ENCODE measurements at places on chromosomes 3 and 15. TPM values are rescaled to one million over a fixed set of nuclear protein-coding genes. Genes with fewer than 3 reads are reported as not detected.

Gene CADPS
- polyA plus RNA-seq, result 4.1 TPM

Gene ANKRD34C
- polyA plus RNA-seq, result not detected

Gene COL6A5
- polyA plus RNA-seq, result 1.7 TPM

Gene AQP9
- 0.61 TPM for polyA plus RNA-seq

Gene SLC22A14
- polyA plus RNA-seq, result 0.08 TPM

Gene PAQR5
- polyA plus RNA-seq, result 4.4 TPM

Gene LMAN1L
- polyA plus RNA-seq, result not detected

Gene SLC28A1
- not detected for polyA plus RNA-seq

Gene MCTP2
- polyA plus RNA-seq, result 5.9 TPM

Gene UBAP1L
- not detected for polyA plus RNA-seq

Gene WDR93
- polyA plus RNA-seq, result not detected

Gene MLH1
- 13.7 TPM for polyA plus RNA-seq

Gene C2CD4A
- 0.98 TPM for polyA plus RNA-seq

Gene DUOXA2
- polyA plus RNA-seq, result 25.0 TPM

Gene NEK4
- polyA plus RNA-seq, result 8.2 TPM

Gene ALAS1
- 42.7 TPM for polyA plus RNA-seq

Gene TGM5
- polyA plus RNA-seq, result 1.5 TPM

Gene SST
- polyA plus RNA-seq, result 677 TPM

Gene DYNLT2B
- 9.5 TPM for polyA plus RNA-seq

Gene SPINT1
- 76.8 TPM for polyA plus RNA-seq

Gene SLC12A8
- polyA plus RNA-seq, result 3.1 TPM

Gene ARL8B
- 23.6 TPM for polyA plus RNA-seq

Gene SYNPR
- not detected for polyA plus RNA-seq

Gene IGF2BP2
- 7.8 TPM for polyA plus RNA-seq

Gene SRGAP3
- 0.31 TPM for polyA plus RNA-seq

Gene RBPMS2
- polyA plus RNA-seq, result 17.0 TPM

Gene LYZL4
- not detected for polyA plus RNA-seq

Gene P3H2
- 1.4 TPM for polyA plus RNA-seq

Gene GOLGA8Q
- polyA plus RNA-seq, result not detected

Gene MYO5C
- polyA plus RNA-seq, result 9.0 TPM

Gene UBA7
- 30.2 TPM for polyA plus RNA-seq

Gene CYB561D2
- polyA plus RNA-seq, result 17.4 TPM

Gene ERICH6
- polyA plus RNA-seq, result not detected

Gene ITGA11
- 0.92 TPM for polyA plus RNA-seq

Gene COX5A
- 464 TPM for polyA plus RNA-seq

Gene SI
- not detected for polyA plus RNA-seq

Gene CFAP100
- not detected for polyA plus RNA-seq

Gene SLC6A1
- not detected for polyA plus RNA-seq

Gene DOCK3
- polyA plus RNA-seq, result 0.73 TPM

Gene NDN
- polyA plus RNA-seq, result 23.0 TPM

Gene GJD2
- polyA plus RNA-seq, result not detected

Gene XCR1
- 0.03 TPM for polyA plus RNA-seq

Gene GHSR
- not detected for polyA plus RNA-seq

Gene SAMD7
- polyA plus RNA-seq, result not detected

Gene DPPA2
- polyA plus RNA-seq, result not detected

Gene KCNH8
- 0.58 TPM for polyA plus RNA-seq

Gene COX17
- polyA plus RNA-seq, result 179 TPM

Gene BFSP2
- 1.4 TPM for polyA plus RNA-seq

Gene LCTL
- polyA plus RNA-seq, result not detected

Gene MUSTN1
- polyA plus RNA-seq, result 45.5 TPM

Gene SNAPC5
- 49.0 TPM for polyA plus RNA-seq

Gene NAALADL2
- polyA plus RNA-seq, result 0.58 TPM
